ENCODE measurements at places on chromosomes 6 and 20.

GRCh38 chr6:158290040-158290439, 22.2 kb upstream of the TULP4 start:
- DNase-seq: no peak

GRCh38 chr6:155116571-155116910, 121.4 kb downstream of the TIAM2 start:
- no peak for DNase-seq

GRCh38 chr20:6473197-6473596, 294.3 kb upstream of the BMP2 start:
- no peak for DNase-seq

GRCh38 chr6:122736163-122736562, 43.4 kb upstream of the FABP7 start:
- no peak for DNase-seq

DNA sequence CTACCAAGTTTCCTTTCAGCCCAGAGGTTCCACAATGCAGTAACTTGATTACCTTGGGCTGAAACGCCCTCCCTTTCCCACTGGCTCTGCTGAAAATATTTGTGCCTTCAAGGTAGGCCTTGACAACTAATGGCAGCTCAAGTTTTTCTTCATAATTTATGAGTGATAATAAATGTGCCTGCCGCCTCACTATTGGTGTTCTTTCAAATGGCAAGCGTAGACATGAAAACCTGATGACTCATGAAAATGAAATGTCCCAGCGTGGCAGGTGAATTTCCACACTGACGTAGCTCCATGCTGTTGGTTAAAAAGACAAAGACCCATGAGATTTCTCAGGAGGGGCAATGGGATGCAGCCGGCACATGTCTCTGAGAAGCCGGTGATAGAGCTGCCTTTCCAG, 107.2 kb upstream of the GGTLC1 start:
- no peak for DNase-seq

DNA sequence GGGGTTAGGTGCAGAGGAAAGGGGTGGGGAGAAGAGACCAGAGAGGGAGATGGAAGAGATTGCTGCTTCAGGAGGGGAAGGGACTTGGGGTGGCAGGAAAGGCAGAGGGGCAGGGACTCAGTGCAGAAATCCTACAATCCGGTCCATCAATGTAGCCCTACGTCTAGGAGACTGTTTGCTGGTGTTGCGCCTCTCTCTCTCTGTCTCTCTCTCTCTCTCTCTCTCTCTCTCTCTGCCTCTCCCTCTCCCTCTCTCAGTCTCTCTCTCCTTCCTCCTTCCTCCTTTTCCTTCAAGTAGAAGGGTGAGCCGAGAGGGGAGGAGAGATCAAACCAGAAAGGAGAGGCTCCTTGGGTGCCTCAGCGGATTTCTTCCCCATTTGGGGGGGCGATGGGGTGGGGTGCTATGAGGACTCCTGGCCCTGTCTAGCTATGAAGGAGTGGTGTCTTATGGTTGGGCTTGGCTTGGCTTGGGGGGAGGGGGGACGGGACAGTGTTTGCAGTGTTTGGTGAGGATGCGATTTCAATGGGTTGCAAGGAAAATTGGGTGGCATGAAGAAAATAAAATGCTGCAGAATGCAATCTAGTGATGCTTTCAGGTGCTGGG, 181.2 kb downstream of the TBXT start:
- no peak for DNase-seq

DNA sequence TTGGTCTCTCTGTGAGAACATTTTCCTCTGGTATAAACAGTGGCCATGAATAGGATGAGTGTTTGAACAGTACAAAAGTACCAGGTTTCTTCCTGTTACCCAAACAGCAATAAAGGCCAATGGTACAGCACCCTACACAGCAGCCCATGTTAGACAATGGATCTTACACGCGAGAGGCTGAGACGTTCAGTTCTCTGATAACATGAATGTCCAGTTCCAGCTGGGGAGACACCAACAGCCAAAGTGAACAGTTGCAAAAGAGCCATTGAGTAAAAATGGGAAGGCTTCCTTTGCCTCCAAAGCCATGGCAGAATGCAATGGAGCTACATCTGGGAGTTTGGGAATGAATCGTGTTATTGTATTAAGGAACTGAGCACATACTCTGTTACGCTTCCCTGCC, 246.8 kb upstream of the SGK1 start:
- DNase-seq: no peak

- DNase-seq: no peak
Measured at GRCh38 chr20:62232770-62233645, 5.3 kb upstream of the OSBPL2 start.

DNA sequence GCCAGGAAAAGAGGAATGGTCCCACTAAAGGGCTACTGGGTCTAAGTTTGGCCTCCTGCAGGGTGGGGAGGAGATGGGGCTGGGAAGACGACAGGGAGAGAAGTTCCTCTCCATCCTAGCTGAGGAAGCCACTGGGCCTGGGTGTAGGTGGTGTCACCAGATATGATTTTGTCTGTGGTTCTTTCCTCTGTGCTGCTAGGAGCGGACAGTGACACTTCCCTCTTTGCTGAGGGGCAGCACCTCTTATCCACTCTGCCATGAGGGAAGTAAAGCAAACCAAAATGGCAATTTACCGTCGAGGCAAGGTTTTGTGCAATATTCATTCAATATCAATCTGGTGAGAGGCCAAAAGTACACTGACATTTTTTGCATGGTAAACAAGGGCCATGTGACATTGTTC, 33.0 kb upstream of the NR2E1 start:
- no peak for DNase-seq

All from WERI-Rb-1 (cell line).